ENCODE measurements at places on chromosomes 7 and 10.

DNA sequence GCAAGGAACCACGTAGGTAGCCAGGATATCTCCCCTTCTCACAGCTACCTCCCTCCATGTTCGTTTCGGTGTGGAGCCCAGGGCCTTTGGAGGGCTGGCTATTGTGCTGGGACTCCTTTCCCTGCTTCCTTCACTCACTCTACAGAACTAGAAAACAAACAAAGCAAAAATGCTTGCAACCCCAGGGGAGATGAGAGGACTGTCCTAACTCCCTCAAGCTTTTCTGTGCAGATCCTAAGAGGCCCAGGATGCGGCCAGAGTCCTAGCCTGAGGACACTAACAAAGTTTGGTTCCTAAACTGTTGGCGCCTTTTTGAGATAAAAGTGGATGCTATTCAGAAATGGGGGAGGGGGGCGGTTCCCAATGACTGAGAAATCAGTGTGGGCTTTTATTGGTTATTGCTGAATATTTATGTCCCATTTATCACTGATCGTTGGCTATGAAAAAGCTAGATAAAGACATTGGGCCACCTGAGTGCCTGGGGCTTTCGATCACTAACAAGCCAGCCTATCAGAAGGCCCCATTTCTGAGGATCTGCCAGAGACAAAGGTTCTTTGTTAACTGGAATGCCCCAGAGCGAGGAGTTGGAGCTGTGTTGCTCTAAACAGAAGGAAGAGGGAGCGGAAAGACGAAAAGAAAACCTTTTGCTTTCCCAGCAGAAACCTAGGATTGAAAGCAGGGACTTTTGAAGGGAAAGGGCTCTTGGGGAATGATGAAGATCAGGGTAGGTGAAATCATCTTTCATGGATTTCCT, 95.2 kb upstream of the EGR2 start:
- no peak for DNase-seq

DNA sequence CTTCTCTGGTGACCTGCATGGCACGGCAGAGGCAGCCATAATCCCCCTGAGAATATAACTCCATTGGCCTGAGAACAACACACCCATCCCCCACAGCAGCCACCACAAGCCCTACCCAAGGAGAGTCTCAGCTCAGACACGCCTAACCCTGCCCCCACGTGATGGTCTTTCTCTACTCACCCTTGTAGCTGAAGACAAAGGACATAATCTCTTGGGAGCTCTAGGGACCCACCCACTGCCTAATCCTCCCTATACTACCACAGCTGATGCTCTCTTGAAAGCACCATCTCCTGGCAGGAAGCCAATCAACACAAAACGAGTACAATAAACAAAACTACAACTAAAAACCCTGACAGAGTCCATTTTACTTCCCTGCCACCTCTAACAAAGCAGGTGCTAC, 30.7 kb upstream of the HPSE2 start:
- DNase-seq, result no peak

DNA sequence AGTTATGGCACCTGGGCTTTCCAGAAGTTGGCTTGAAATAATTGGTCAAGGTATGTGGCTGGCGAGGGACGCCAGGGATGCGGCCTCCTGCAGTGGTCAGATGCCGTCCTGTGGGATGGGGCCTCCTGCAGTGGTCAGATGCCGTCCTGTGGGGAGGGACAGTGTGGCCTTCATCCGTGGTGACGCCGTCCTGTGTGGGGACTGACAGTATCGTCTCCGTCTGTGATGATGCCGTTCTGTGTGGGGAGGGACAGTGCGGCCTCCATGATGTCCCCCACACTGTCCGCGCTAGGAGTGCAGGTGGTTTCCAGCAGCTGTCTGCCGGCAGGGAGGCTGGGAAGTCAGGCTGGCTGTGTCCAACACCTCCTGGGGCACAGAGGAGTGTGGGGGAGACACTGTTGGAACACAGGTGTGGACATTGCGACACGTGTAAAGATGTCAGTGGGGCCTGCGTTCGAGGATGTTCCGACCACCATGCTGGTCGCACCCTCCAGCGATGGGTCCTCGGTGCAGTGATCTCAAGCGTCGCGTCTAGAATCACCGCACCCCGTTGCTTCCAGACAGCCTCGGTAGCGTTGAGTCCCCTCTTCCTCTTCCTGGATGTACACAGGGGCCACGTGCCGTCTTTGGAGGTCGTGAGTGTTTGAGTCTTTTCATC, 52.6 kb downstream of the INPP5A start:
- DNase-seq, result no peak

GRCh38 chr10:7563368-7563767, 103.4 kb downstream of the ITIH5 start:
- DNase-seq, result no peak

- DNase-seq, result no peak
Measured at GRCh38 chr7:53336105-53336668, 300.8 kb downstream of the POM121L12 start.

DNA sequence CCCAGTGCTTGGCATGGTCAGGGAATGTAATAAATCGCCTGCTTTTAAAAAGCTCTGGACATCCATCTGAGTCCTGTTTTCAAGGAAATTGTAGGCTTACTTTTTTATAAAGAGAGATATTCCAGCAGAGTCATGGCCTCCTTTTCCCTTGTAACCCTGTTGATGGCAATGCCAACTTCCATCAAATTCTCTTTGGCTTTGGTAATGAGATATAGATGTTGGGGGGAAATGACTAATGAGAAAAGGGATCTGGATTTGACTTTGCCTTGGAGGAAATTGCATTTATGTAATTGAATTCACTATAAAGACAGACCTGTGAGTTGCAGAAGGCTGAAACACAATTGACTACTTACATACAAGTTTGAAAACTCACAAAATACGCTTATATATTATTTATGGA, 347.5 kb downstream of the GPR158 start:
- no peak for DNase-seq

- DNase-seq, result no peak
Measured at GRCh38 chr10:33189808-33190207, 144.7 kb downstream of the NRP1 start.

DNA sequence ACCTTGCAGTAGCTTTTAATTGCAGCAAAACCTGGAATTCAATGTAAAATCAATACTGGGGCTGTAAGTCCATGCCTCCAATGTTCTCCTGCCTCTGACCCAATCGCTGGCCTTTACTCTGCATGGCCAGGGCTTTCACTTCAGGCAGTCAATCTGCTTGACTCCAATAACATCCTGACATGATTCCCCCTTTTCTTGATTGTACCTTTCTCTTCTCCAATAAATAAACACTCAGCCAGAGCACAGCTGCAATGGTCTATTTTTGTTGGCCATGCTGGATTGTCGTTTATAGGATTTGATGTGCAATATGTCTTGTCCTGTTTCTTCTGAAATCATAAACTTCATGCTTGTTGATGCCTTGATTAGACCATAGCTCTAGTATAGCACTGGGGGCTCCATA, 97.8 kb upstream of the COL1A2 start:
- no peak for DNase-seq

DNA sequence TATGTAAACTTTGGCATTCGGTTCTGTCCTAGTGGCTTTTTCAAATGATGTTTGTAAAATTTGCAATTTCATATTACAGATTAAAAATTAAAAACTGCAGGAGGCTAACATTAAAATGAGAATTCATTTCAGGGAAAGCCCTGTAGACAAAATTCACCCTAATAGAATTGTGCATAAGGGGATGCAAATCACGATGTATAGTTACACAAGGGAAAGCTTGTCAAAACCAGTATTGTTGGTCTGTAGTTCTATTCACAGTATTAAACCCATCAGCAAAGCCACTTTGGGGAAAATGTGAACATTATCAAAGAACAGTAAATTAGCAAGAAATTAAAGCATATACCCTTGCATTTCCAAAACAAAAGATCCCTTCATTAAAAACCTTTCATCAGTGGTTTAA, 39.9 kb upstream of the MKI67 start:
- no peak for DNase-seq

GRCh38 chr7:154186811-154187210, 134.6 kb downstream of the DPP6 start:
- DNase-seq, result no peak

DNA sequence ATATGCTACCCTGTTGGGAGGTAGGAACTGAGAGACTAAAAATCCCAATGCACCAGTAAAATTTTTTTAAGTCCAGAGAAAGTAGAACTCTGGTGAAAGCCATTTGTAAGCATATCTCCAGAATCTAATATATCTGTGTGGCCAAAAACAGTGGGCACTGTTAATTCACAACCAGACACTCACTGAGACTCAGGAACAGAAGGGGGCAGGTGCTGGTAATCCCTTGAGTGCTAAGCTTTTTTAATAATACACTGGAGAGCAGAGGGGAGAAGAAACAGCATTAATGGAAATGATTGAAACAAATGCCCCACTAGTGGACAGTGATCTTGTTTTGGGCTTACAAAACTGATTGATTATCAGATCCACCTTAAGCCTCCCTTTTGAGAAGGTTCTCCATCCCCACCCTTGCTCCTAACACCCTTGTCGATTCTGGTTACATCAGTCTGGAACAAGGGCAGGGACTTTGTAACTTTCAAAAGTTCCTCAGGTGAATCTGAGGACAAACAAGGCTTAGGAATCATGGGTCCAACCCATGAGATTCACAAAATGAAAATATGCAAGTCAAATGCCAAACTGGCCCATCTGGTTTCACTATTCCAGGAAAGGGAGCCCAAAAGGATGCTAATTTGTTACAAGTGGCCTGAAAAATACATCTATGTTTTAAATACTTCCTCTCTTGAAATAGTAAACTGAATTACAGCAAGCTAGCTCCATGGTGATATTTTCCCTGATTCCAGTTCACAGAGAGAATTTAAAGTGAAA, 29.7 kb downstream of the PLXNA4 start:
- DNase-seq, result no peak

DNA sequence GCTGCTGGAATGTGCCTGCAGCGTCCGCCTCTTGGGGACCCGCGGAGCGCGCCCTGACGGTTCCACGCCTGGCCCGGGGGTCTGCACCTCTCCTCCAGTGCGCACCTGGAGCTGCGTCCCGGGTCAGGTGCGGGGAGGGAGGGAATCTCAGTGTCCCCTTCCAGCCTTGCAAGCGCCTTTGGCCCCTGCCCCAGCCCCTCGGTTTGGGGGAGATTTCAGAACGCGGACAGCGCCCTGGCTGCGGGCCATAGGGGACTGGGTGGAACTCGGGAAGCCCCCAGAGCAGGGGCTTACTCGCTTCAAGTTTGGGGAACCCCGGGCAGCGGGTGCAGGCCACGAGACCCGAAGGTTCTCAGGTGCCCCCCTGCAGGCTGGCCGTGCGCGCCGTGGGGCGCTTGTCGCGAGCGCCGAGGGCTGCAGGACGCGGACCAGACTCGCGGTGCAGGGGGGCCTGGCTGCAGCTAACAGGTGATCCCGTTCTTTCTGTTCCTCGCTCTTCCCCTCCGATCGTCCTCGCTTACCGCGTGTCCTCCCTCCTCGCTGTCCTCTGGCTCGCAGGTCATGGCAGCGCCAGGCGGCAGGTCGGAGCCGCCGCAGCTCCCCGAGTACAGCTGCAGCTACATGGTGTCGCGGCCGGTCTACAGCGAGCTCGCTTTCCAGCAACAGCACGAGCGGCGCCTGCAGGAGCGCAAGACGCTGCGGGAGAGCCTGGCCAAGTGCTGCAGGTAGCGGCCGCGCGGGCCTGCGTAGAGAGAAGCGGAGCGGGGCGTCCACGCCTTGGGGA, 645 bp downstream of the SLC26A4 start:
- no peak for DNase-seq

DNA sequence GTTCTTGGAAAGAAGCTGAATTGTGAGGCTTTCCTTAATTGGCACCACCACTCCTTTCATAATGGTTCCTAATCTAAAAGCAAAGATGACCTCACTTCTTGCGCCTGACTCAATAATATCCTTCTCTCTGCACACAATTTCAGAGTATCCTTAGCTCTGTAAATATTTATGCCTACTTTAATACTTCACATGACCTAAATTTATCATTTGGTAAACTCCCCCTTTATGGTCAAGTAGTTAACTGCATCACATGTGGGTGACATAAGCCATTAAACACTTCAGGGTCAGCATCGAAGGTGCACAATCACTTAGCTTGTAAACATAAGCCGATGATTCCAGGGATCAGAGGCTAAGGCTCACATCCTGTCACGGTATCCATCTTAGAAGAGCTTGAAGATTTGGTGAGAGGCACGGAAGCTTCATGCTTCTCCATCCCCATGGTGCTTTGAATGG, 7.3 kb upstream of the RHOBTB1 start:
- DNase-seq, result no peak

- no peak for DNase-seq
Measured at GRCh38 chr10:100362570-100363496, 15.8 kb downstream of the SCD start.

DNA sequence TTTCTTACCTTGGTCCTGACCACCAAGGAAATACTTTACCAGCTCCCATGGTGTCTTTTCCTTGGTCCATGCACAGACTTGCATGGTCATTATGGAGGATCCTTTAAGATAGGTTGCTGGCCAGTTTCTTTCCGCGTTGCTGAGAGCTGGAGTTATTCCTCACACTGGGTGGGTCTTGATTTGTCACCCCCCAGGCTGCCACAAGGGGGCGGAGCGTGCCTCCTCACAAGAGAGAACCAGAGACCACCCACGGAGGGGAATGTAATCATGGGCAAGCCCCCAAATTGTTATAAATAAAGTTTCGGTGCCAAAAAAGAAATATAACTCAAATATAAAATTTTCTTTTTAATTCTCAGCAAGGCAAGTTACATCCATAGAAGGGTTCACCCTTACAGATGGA, 10.5 kb upstream of the TRIM24 start:
- no peak for DNase-seq

DNA sequence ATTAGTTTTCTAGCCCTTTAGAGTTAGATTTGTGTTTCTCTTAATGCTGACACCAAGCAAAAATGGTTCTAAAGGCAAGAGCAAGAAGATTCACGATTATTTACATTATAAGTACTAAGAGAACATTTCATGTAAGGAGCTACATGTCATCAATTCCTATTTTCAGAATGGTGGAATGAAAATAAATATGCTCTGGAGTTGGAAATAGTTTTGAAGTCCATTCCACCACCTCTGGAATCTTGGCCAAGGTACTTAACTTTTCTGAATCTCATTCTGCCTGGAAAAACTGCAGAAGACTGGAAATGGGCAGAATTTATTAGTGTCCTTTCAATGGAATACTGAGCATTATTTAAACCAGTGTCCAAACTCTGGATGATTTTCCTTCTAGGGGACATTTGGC, 125.1 kb upstream of the RAB11FIP2 start:
- no peak for DNase-seq

- DNase-seq, result no peak
Measured at GRCh38 chr10:100996678-100997359, 2.8 kb upstream of the LZTS2 start.

- DNase-seq, result no peak
Measured at GRCh38 chr10:483261-483660, 206.2 kb downstream of the DIP2C start.

Measured in esophagus squamous epithelium (tissue), 5 donors.